GM18507 (cell line): ENCODE measurements at places on chromosomes 2 and 18.

DNA sequence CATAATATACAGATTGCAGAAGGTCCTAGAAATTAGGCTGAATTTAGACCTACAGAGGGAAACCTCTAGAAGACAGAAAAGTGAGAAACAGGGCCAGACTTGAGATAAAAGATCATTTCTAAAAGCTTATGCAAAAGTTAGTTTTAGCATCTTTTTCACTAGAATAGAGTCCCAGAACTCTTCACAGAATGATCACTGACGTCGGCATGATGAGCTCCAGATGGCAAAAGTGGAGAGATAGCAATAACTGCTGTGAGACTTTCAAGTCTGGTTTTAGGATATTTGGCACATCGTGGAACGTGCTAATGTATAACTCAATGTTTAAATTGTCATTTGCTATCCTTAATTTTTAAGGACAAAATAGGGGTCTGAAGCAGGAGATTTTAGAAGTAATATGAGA, 1050.7 kb upstream of the CELF4 start:
- DNase-seq: no peak

- DNase-seq: no peak
Observed at GRCh38 chr2:222284466-222284865, 14.3 kb downstream of the PAX3 start.

- DNase-seq: no peak
Observed at GRCh38 chr2:68769586-68770270, 35.1 kb downstream of the ARHGAP25 start.

GRCh38 chr18:76494231-76495005, 624 bp downstream of the ZNF516 start:
- no peak for DNase-seq

GRCh38 chr2:191049728-191050639, 36.0 kb upstream of the STAT1 start:
- peak; percentile 9 for DNase-seq
